ENCODE measurements at places on chromosomes 2 and 18.

- no peaks in the 10 kb centered on the region for H3K36me3 ChIP-seq
- H3K4me1 ChIP-seq = peaks cover 19% of the 10 kb centered on the region
- no peak overlapping the region for H3K27ac ChIP-seq
Measured at GRCh38 chr2:203928849-203929248, 7.7 kb upstream of the ICOS start.

GRCh38 chr2:71603851-71604725 lies 150.7 kb downstream of the DYSF start:
- H3K27me3 ChIP-seq = peaks cover 37% of the 10 kb centered on the region
- H3K36me3 ChIP-seq = no peaks in the 10 kb centered on the region
- no peak overlapping the region for H3K4me3 ChIP-seq
- no peaks in the 10 kb centered on the region for H3K4me1 ChIP-seq
- H3K27ac ChIP-seq = no peak overlapping the region

- no peak overlapping the region for H3K27ac ChIP-seq
- H3K4me3 ChIP-seq = no peak overlapping the region
- no peaks in the 10 kb centered on the region for H3K4me1 ChIP-seq
- DNase-seq = no peak
Measured at GRCh38 chr2:165064743-165065142, 109.4 kb upstream of the SLC38A11 start.

DNA sequence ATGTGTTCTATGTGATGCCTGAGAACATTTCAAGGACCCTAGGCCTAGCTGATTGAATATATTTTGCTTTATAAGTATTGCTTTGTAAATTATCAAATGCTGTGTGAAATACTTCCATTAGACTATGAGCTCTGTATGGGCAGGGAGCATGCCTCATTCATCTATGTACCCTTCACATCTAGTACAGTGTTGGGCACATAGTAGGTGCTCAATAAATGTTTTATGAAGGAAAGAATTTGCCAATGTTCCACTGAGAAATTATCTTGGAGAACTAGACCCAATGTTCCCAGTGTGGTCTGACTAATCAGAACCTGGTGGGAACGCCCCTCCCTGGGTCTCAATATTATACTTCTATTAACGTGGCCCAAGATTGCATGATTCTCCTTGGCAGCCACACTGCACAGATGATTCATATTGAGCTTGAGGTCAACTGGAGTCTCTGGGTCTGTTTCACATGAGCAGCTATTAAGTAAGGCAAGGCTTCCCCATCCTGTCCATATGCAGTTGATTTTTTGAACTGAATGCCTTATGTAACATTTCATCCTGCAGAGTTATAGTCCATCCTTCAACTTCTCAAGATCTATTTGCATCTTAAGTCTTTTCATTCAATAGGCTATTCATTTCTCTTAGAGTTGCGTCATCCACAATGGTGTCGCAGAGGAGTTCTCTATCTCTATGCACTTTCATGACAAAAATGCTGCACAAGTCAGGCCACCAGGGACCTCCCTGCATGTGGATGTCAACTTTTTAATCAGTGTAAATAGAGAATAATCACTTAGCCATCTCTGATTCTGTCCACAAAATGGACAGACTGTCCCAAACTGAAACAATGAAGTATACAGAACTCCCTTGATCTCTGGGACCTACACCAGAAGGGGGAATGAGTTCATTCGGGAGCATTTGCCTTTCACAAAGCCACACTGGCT lies 257.6 kb downstream of the CYP26B1 start:
- no peaks in the 10 kb centered on the region for H3K27me3 ChIP-seq
- H3K4me1 ChIP-seq = no peaks in the 10 kb centered on the region
- no peak overlapping the region for H3K4me3 ChIP-seq
- DNase-seq = no peak
- H3K27ac ChIP-seq = no peak overlapping the region

- H3K4me3 ChIP-seq = no peak overlapping the region
- H3K4me1 ChIP-seq = no peaks in the 10 kb centered on the region
- no peaks in the 10 kb centered on the region for H3K36me3 ChIP-seq
- peak; percentile 4 for DNase-seq
Measured at GRCh38 chr2:162333968-162334367, 10.0 kb upstream of the GCA start.

DNA sequence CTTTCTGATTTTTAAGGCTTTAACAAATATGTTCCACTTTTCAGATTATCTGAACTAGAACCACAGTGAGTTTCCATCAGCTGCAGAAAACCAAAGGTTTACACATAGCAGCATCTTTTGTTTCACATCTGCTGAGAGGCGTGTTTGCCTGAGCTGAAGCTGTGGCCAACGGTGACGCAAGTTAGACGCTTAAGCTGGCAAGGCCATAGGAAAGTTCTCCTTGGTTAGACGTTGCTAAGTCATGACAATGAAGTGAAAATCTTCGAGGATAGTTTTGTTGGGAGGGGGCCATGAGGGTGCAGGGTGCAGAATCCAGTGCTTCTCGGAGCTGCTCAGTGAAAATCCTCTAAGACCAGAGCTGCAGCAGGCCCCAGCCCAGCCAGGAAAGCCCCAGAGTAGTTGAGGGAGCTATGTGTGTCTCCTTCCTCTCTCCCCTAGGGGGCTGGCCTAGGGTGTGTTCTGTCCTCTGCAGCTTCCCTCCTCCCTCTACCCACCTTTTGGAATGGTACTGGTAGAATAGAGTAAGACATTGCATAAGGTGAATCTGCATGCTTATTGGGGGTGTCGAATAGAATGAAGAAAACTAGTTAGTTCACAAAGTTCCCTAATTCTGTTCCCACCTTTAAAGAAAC lies 105.4 kb downstream of the FHOD3 start:
- H3K36me3 ChIP-seq = no peaks in the 10 kb centered on the region
- H3K27ac ChIP-seq = no peak overlapping the region
- no peak for DNase-seq
- no peak overlapping the region for H3K4me3 ChIP-seq
- no peaks in the 10 kb centered on the region for H3K4me1 ChIP-seq

Data from T-cell (primary cell).